ENCODE measurements at places on chromosomes 11 and 22. TPM values are rescaled to one million over a fixed set of nuclear protein-coding genes. Genes with fewer than 3 reads are reported as not detected.

The OR51I2 gene
- not detected for total RNA-seq

The APOC3 gene
- total RNA-seq: not detected

The SCGB1C1 gene
- total RNA-seq: not detected

The MUC2 gene
- total RNA-seq: not detected

Measured in glutamatergic neuron (in vitro differentiated cells).